ENCODE measurements at places on chromosomes 3 and 15.

- no peak for DNase-seq
These were observed 27.7 kb downstream of the ZDHHC3 start for GRCh38 chr3:44948239-44948638.

GRCh38 chr3:37324131-37324530 lies 149.7 kb upstream of the LRRFIP2 start:
- DNase-seq = no peak

- no peak for DNase-seq
These were observed 525.8 kb downstream of the SHQ1 start for GRCh38 chr3:72322264-72322976.

DNA sequence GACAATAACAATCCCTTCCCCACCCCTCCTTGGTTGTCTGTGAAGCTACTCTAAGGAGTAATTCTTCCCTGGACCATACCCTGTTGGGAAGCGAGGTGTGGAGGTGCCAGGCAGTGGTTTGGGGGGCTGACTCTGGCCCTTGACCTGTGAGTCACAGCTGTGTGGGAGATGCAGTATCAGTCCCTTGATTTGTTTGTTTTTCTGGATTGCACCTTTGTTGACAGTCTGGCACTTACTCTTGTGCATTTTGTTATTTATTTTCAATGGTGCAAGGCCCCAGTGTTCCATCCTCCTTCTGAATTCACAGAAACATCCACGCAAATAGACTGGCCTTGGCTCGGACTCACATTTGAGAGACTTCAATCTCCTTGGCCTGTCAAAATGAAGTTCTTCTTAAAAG lies 29.7 kb downstream of the TMEM45A start:
- DNase-seq = no peak

- no peak for DNase-seq
These were observed 46.6 kb upstream of the TNIK start for GRCh38 chr3:171506743-171507319.

GRCh38 chr3:162540421-162540820 lies 1043.8 kb downstream of the OTOL1 start:
- no peak for DNase-seq

- no peak for DNase-seq
These were observed 289.4 kb upstream of the TLE3 start for GRCh38 chr15:70387081-70387480.

DNA sequence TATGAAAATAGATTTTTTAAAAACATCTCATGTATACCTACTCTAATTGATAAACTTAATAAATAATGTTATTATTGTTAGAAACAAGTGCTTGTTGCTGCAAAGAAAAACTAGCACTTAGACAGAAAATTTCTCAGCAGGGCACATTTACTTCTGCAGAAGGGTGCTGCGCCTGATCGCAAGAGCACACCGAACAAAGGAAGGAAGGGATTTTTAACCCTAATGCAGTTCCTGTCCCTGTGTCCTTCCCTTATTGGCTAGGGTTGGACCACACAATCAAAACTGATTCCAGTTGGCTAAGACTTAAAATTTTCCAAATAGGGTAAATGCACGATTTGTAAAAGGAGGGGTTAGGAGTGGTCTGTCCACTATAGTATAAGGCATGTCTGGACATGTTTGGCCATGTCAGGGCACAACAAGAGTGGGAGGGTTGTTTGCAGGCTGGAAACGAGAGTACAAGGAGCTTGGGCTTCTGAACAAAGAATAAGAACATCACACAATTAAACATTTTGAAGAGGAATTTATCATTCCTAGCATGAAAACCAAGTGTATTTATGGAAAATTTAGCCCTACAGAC lies 4.7 kb downstream of the DTWD1 start:
- DNase-seq = no peak

- no peak for DNase-seq
These were observed 542.3 kb downstream of the EDEM1 start for GRCh38 chr3:5729852-5730251.

DNA sequence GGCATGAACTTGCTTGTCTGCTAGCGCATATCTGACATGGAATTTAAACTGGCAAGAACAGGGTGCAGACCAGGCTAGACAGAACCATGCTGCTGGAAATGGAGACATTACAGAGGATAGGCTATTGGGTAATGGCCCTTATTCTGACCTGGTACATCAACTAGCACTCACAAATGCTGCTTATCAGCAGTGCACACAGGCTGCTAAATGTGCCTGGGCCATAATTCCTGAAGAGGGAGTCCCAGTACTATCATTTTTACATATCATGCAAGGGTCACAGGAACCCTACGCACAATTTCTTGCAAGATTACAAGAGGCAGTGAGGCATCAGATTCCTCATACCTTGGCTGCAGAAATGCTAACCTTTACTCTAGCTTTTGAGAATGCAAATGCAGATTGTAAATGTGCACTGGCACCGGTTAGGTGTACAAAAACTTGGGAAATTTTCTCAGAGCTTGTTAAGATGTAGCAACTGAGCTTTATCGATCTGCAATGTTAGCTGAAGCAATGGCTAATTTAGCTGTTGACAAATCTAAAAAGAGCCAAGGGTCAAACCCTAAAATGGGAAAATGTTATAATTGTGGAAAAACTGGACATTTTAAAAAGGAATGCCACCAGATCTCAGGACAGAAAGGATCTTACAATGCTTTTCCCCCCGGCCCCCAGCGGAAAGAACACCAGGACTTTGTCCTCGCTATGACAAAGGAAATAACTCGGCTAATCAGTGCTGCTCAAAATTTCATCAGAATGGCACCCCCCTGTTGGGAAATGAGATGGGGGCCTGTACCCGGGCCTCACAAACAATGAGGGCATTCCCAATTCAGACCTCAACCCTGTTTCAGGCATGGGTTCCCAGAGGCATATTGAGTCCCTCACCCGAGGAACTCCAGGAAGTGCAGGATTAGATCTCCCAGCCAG lies 21.1 kb downstream of the CCRL2 start:
- no peak for DNase-seq

DNA sequence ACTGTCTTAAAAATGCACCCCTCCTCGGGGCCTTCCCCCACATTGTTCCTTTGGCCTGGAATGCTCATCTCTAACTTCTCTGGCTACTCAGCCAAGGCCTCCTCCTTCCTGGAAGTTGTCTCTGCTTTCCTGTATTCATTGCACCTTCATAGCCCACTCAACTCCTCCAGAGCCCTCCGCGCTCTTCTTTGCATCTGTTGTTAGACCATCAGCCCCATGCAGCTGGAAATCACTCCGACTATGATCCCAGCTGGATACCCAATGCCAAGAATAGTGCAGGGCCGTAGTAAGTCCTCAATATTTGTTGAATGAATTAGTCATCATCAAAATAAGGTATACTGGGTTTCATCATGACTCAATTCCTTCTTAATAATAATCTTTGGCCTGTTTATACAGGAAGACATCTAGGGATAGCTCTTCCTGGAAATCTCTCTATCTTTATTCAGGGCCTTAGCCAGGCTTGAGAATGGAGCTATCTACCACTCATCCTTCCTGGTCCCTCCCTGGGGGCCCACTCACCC lies 112.7 kb downstream of the SYNPR start:
- DNase-seq = no peak

GRCh38 chr3:58361866-58362265 lies 29.2 kb downstream of the PXK start:
- no peak for DNase-seq

DNA sequence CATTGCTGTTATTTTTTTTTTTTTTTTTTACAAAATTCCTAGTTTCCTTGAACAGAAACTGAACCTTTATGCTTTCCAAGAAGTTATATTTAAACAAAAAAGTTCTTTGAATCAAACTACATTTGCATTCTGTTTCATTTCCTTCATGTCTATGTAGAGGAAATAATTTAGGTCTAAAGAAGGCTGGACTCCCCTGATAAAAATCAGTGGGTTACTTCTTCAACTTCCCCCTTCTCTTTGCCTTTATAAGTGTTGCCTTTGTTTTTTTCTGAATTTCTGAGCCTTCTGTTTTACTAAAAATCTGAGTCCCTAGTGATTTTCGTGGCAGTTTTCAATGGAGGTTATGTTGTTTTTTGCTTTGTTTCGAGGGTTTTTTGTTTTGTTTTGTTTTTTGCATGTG lies 152.8 kb downstream of the CHDH start:
- DNase-seq = no peak

Data from NCI-H1436 (cell line).